ENCODE measurements at places on chromosomes 6 and 20.

DNA sequence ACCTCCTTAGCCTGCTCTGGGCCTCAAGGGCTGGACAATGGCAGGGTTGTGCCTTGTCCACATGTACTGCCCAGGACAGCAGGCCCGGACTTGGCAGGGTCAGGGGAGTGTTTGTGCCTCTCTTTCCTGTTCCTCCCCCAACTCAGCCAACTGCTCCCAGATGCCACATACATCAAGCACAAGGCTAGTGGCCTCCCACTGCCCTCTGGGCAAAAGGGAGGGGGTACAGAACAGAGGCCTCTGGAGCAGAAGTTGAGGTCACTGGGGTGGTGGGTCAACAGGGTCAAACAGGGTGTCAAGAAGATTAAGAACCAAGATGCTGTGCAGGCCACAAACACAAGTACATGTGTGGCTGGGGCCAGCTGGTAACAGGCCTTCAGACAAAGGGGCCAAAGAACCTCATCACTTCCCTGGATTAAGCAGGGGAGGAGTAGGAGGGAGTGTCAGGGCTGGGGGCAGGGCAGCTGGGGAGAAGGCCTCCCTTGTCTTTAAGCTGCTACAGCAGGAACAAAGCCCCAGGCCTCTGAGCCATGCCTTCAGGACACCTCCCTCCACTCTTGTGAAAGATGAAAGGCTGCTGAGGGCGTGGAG lies 36.0 kb downstream of the KCNK5 start:
- DNase-seq: no peak

- no peak for DNase-seq
Measured at GRCh38 chr6:27810768-27811450, 101.3 kb downstream of the OR2B2 start.

- no peak for DNase-seq
Measured at GRCh38 chr6:55636406-55637102, 57.6 kb upstream of the HMGCLL1 start.

DNA sequence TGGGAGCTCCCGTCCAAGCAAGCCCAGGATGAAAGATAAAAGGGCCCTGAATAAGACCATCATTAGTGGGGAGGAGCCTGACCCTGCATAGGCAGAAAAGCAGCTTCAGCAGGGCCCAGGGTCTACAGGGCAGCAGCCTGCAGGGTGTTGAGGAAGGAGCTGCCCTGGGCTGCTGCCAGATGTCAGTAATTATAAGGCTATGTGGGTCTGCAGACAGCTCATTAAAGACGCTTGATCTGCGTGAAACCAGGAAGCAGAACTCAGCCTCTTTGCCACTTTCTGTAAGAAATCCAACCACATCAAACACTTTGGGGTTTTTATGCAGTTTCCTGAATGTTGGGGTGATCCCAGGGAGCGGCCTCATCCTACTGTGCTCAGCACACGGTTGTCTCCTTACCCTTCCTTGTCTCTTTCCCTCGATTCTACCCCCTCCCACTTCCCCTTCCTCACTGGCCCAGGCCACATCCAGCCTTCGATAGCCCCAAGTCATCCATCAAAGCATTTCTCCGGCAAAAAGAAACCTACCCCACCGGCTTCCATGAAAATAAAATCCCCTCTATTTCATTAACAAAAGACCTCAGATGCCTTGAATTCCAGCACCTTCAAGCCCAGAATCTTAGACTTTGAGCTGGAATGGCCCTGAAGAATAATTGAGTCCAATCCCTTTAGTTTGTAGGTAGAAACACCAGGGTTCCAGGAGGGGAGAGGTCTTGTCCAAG lies 1.0 kb upstream of the TGM6 start:
- DNase-seq: no peak

GRCh38 chr6:168584249-168584648 lies 143.3 kb downstream of the SMOC2 start:
- no peak for DNase-seq

DNA sequence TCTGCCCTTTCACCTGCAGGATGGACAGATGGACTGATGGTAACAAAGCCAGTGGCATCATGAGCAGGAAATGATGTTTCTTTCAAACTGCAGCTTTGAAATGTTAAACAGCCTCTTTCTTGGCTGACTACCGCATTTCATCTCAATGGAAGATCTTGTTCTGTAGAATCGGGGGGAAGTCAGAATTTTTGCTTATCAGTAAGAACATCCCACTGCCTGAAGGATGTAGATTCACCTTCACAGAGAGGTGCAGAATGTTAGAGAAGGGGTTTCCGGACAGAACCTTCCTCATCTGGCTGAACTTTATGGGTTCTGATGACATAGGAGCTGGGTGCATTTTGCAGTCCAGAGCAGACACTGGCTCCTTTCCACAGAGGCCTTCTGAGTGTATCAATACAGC lies 32.7 kb downstream of the GGTLC1 start:
- no peak for DNase-seq

GRCh38 chr6:149168968-149169367 lies 148.5 kb upstream of the TAB2 start:
- DNase-seq: no peak

- DNase-seq: no peak
Measured at GRCh38 chr6:159172091-159172491, 2.9 kb downstream of the FNDC1 start.
